ENCODE measurements at places on chromosomes 11 and 22.
A peak's percentile ranks its signal among the peaks of the same experiment; 100 is the strongest.

GRCh38 chr11:36598051-36598450, at the start of gene RAG2:
Gene RAG2 (minus strand): TSS chr11:36598236. CDS start chr11:36594168, 4,068 bp downstream.
- no peak within 1 kb of the TSS for H3K4me3 ChIP-seq
- DNase-seq = no peak
- no peak within 1 kb of the TSS for H3K27ac ChIP-seq

GRCh38 chr11:90221803-90222458, 918 bp downstream of the CHORDC1 start:
- no peak for DNase-seq
- H3K4me1 ChIP-seq = peaks cover 12% of the 10 kb centered on the region
- no peaks in the 10 kb centered on the region for H3K27me3 ChIP-seq
- H3K27ac ChIP-seq = peak overlapping the region; percentile 95
- H3K36me3 ChIP-seq = no peaks in the 10 kb centered on the region

DNA sequence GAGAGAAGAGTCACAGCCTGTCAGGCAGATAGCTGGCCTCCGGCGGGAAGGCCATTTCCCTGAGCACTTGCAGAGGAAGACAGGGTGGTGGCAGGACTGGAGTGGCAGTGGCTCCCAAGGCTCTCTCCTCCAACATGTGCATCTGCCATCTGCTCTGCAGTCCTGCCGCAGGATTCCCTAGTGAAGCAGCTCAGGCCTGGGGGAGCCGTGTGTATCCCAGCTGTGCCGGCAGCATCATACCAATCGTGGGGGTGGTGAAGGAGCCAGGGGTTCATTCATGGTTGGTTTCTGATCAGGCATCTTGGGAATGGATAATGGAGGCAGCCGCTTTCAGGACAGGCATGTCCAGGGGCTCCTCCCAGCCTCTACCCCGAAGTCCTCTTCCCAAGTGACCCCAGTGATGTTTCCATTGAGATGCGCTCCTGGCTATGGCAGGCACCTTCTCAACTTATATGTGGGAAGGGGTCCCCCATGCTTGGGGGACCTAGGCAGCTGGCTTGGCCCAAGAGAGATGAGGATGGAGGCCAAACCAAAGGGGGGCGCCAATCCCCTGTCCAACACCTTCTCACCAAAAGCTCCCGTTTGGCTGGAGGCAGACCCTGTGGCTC, 6.1 kb downstream of the TAGLN start:
- no peak overlapping the region for H3K27ac ChIP-seq
- H3K4me1 ChIP-seq = no peaks in the 10 kb centered on the region
- no peak overlapping the region for H3K4me3 ChIP-seq
- DNase-seq = no peak

DNA sequence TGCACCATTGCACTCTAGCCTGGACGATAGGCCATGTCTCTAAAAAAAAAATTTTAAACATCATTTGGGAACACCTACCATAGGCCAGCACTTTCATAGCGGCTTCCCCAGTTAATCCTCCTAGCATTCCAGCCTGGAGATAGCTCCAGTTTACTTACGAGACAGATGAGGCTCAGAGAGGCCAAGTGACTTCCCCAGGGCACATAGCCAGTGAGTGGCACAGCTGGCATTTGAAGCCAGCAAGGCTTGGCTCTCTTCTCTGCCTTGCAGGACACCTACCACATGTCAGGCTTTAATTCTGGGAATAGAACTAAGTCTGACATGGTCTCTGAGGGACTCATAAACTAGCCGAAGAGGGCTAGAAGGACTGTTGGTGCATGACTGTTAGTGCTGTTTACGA, 4.9 kb upstream of the TAGLN start:
- H3K27me3 ChIP-seq = no peaks in the 10 kb centered on the region
- peaks cover 15% of the 10 kb centered on the region for H3K4me1 ChIP-seq
- no peak for DNase-seq
- H3K36me3 ChIP-seq = peaks cover 19% of the 10 kb centered on the region
- H3K4me3 ChIP-seq = no peak overlapping the region

DNA sequence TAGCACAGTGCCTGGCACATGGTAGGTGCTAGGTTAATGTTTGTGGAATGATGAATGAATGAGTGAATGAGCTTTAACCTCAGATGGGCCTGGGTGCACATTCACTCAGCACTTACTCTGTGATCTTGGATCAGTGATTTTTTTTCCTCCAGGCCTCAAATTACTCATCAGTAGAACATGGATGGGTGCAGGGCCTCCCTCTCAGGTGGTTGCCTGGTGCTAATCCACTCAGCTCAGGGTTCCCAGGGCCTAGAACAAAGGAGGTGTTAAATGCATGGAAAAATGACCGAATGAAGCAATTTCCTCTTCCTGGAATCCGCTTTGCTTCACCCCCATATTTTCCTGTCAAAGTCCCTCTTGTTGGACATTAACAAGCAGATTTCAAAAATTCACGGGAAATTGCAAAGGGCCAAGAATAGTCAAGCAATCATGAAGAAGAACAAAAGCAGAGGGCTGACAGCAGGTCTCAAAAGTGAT, 93.5 kb downstream of the MYEOV start:
- no peak for DNase-seq
- H3K4me1 ChIP-seq = no peaks in the 10 kb centered on the region
- H3K36me3 ChIP-seq = no peaks in the 10 kb centered on the region
- no peak overlapping the region for H3K4me3 ChIP-seq
- no peaks in the 10 kb centered on the region for H3K27me3 ChIP-seq

DNA sequence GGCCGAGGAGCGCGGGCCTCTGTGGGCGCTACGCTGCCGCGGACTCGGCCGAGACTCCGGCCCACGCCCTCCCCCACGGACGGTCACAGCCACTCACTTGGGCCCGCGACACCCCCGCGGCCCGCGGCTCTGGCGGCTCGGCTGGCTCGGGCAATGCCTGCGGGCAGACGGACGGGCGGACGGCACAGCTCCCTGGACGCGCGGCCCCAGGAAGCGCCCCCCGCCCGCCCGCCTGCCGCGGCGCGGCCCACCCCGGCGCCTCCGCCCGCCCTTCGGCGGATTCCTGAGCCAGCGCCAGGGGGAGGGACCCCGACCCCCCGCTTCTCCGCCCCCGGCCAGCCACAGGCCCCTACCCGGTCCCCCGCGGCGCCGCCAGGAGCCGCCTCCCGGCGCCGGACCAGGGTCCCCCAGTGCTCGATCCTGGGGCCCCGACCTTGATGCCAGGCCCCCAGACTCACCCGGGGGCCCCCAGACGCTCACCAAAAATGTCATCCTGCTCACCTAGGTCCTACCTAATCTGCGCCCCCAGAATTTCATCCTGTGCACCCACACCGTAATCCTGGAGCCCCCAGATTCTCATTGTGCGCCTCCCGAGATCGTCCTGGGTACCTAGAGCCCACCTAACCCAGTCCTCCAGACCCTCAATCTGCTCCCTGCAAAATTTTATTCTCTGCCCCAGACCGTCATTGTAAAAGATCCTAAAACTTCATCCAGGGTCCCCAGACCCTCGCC, at the start of gene EFEMP2:
Gene EFEMP2, minus strand, starts transcription at position 215 of the 732 bp plus-strand sequence. CDS start 446 bp downstream, outside the sequence.
- H3K4me3 ChIP-seq = peak within 1 kb of the TSS; percentile 36
- no peaks in the 10 kb centered on the region for H3K36me3 ChIP-seq
- H3K27me3 ChIP-seq = no peaks in the 10 kb centered on the region
- H3K27ac ChIP-seq = peak within 1 kb of the TSS; percentile 52
- H3K4me1 ChIP-seq = no peaks in the 10 kb centered on the region

- no peak overlapping the region for H3K27ac ChIP-seq
- H3K4me3 ChIP-seq = no peak overlapping the region
- H3K36me3 ChIP-seq = peaks cover 12% of the 10 kb centered on the region
- H3K4me1 ChIP-seq = no peaks in the 10 kb centered on the region
Observed at GRCh38 chr11:529728-530411, 5.5 kb downstream of the HRAS start.

DNA sequence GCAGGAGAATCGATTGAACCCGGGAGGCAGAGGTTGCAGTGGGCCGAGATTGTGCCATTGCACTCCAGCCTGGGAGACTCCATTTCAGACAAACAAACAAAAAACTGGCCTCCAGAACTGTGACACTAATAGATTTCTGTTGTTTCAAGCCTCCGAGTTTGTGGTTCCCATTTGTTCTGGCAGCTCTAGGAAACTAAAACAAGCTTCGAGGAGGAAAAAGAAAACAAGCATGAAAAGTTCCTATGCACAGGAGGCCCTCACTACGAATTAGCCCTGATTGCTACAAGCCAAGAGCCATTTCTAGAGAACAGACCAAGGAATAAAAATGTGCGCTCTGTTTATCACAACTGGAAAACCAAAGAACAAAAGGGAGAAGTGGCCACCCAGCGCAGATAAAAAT, 47.8 kb upstream of the SHANK2 start:
- no peaks in the 10 kb centered on the region for H3K27me3 ChIP-seq
- H3K36me3 ChIP-seq = no peaks in the 10 kb centered on the region
- no peak overlapping the region for H3K27ac ChIP-seq
- DNase-seq = no peak

GRCh38 chr11:19181531-19182261, 20.1 kb downstream of the CSRP3 start:
- H3K27ac ChIP-seq = no peak overlapping the region
- no peak for DNase-seq
- peaks cover 4% of the 10 kb centered on the region for H3K36me3 ChIP-seq
- H3K27me3 ChIP-seq = no peaks in the 10 kb centered on the region

DNA sequence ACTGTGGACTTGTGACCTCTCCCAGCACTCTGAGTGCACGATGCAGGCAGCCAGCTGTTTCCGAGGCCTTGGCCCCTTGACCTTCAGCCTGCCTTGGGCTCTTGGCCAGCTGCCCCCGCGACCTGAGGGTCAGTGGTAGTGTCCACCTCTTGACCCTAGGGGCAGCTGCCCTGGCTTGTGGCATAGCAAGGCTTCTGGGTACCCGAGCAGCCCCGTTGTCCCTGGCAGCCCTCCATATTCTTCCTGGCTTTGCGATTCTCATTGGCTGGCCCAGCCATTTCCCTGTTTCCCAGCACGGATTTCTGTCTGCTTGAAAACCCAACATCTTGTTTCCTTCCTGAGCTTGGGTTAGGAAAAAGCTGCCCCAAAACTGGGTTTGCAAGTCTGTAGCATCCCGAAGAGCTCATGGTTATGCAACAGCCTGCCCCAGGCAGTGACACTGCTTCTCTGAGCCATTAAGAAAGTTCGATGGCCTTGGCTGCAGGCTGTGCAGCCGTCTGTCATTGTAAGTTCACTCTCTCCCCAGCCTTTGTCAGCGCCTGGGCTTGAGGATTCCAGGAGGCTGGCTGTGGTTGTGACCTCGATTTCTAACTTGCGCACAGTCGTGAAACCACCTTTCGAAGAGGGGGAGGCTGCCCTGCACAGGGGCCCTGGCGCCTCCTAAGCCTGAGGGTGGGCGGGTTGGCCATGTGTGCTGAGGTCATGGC, 48.8 kb downstream of the FBLN1 start:
- no peak for DNase-seq
- no peak overlapping the region for H3K4me3 ChIP-seq
- no peaks in the 10 kb centered on the region for H3K36me3 ChIP-seq
- H3K27me3 ChIP-seq = no peaks in the 10 kb centered on the region

GRCh38 chr22:46419754-46420571, 84.4 kb downstream of the TRMU start:
- H3K36me3 ChIP-seq = no peaks in the 10 kb centered on the region
- peak; percentile 6 for DNase-seq
- no peak overlapping the region for H3K27ac ChIP-seq
- H3K27me3 ChIP-seq = no peaks in the 10 kb centered on the region

DNA sequence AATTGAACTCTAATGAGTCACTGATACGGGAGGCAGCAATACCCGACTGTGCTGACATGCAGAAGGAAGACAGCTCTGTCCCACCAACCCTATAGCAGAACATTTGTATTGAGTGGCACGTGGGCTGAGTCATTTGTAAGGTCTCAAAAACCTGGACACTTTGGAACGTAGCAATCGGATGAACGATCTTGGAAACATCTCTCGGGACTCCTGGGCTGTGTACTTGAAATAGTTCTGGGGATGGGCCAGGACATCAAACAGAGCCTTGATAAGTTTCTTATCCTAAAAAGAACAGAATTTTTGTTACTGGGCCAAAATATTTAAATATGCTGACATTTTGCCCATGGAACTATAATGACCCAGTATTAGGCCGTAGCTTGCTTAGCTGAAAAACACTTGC, 17.1 kb upstream of the NRIP3 start:
- DNase-seq = no peak
- H3K4me1 ChIP-seq = no peaks in the 10 kb centered on the region
- no peaks in the 10 kb centered on the region for H3K36me3 ChIP-seq
- no peak overlapping the region for H3K4me3 ChIP-seq
- H3K27ac ChIP-seq = no peak overlapping the region
- H3K27me3 ChIP-seq = no peaks in the 10 kb centered on the region

GRCh38 chr11:79269611-79270307, 171.1 kb downstream of the TENM4 start:
- H3K27me3 ChIP-seq = no peaks in the 10 kb centered on the region
- no peak overlapping the region for H3K4me3 ChIP-seq
- H3K36me3 ChIP-seq = no peaks in the 10 kb centered on the region
- no peak for DNase-seq
- H3K4me1 ChIP-seq = no peaks in the 10 kb centered on the region

GRCh38 chr11:76471382-76471781, 26.6 kb downstream of the EMSY start:
- no peaks in the 10 kb centered on the region for H3K27me3 ChIP-seq
- H3K4me1 ChIP-seq = peaks cover 4% of the 10 kb centered on the region
- no peak overlapping the region for H3K4me3 ChIP-seq
- no peak overlapping the region for H3K27ac ChIP-seq
- H3K36me3 ChIP-seq = peaks cover 13% of the 10 kb centered on the region

GRCh38 chr11:45649544-45650165, 15.8 kb downstream of the CHST1 start:
- no peak overlapping the region for H3K4me3 ChIP-seq
- no peaks in the 10 kb centered on the region for H3K27me3 ChIP-seq
- H3K36me3 ChIP-seq = no peaks in the 10 kb centered on the region
- H3K4me1 ChIP-seq = no peaks in the 10 kb centered on the region
